Fibroblast of skin of abdomen (primary cell): ENCODE measurements at places on chromosomes 12 and 14.

DNA sequence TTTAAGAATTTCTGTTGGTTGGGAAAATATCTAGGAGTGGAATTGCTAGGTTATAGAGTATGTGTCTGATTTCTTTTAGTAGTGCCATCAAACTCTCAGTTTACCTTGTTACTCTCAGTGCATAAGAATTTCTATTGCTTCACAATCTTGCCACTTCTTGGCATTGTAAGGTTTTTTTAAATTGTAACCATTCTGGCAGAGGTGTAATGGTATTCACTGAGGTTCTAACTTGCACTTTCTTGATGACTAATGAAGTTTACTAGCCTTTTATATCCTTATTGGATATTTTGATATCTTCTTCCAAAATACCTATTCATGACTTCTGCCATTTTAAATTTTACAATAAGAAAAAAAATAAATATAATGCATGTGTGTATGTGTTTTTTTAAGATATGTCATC is 478.0 kb downstream of the NAV3 start:
- no peak for DNase-seq

DNA sequence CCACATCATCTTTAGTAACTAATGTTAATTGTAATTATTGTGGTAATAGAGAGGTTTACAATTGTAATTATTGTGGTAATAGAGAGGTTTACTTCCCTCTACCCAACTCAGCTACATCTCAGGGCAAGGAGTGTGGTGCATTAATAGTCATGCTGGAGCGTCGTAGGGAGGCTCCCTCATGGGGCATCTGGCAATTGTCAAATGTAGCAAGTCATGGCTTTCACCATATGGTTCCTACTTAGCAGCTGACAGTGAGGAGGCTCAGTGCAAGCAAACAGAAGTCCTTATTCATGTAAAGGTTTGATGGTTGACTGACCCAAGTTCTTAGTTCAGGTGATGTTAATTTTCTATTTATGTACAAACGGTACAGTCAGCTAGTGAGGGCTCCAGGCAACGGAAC is 1012.0 kb downstream of the FLRT2 start:
- DNase-seq, result no peak

- DNase-seq, result no peak
Observed at GRCh38 chr12:9256341-9256740, 48.1 kb upstream of the PZP start.

DNA sequence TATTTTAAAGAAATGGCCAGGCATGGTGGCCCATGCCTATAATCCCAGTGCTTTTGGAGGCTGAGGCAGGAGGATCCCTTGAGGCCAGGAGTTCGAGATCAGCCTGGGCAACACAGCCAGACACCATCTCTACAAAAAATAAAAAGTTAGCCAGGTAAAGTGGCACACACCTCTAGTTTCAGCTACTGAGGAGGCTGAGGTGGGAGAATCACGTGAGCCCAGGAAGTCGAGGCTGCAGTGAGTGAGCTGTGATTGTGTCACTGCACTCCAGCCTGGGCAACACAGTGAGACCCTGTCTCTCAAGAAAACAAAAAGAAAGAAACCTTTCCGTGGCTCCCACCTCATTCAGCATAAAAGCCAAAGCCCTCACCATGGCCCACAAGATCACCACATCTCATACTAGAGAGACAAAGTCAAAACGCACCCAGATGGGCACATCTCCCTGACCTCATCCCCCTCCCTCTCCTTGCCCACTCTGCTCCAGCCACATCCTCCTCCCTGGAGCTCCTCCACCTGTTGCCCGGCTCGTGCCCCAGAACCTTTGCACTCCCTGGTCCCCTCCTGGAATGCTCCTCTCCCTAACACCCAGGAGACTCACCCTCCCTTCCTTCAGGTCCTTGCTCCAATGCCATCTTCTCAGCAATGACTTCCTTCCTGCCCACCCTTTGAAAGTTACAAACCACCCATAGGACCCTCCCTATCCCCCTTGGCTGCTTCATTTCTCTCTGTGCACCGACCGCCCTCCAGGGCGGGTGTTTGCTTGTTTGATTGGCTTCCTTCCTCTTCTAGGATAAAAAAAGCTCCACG is 4.8 kb upstream of the SCARB1 start:
- no peak for DNase-seq

GRCh38 chr12:9065607-9065856 is 50.2 kb downstream of the A2M start:
- DNase-seq, result no peak
